Stimulated activated CD4-positive, alpha-beta T cell treated with anti-CD3 and anti-CD28 coated beads, Interleukin-4, amount 100 ng/mL, for 24 hours (primary cell): ENCODE measurements at places on chromosomes 6 and 20.

GRCh38 chr6:6873778-6874177, 234.0 kb upstream of the RREB1 start:
- no peak for DNase-seq

DNA sequence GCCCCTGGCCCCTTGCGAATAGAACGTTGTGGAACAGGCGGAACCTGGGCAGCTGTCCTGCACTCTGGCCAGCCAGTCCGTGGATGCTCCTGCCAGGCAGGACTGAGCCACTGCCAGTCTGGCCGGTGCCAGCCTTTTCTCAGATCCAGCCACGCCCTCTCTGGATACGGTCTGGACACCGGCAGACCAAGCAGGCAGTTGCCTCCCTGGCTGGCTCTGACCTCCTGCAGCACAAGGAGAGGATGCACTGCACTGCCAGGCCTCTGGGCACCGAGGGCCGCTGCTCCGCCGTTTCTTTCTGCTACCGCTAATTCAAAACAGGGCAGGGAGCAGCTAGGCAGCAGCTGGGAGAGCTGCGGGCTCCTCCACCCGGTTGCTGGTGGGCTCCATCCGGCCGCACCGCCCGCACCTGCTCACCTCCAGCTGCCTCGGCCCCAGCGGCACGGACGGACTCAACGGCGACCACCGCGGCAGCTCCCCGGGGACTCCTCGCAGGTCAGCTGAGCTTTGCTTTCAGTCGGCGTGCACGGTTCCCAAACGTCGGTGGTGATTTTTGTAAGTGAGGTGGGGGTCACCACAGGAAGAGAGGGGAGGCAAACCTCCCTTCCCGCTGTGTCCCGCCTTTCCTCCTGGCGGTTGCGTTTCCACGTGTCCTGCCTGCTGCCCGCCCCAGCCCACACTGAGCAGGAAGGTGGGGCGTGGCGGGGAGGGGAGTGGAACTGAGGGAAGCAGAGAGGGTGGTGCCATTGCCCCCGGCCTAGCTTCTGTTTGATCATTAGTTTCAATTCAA, 30.3 kb upstream of the AFDN start:
- DNase-seq = no peak

- no peak for DNase-seq
Measured at GRCh38 chr6:14386668-14387067, 269.1 kb downstream of the CD83 start.

DNA sequence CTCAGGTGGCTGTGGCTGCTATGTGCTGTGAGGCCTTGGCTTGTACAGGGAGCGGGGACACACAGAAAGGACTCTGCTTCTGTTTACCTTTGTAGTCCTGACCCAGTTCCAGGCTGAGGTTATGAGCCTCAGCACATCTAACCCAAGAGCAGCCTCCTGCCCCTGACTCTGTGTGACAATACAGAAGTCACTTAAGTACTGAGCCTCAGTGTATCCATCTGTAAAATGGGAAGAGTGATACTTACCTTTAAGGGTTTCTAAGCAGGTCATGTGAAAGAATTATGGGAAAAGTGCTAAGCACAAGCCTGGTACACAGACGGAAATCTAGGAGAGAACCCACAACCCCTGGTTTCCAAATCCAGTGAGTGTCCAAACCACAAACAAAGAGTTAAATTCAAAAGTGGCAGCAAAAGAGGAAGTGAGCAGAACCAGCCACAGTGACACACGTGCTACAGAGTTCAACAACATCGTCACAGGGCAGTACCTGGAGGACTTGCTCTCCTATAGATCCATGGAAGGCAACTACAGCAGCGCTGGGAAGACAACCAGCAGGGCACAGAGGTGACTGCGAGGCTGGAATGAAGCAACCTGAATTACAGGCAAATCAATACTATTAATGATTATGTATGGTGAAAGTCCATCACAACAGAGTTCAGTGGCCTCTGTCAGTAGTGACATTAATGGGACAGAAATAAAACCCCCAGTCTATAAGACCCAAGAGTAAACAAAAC, 12.5 kb downstream of the TRIM26 start:
- DNase-seq = no peak

DNA sequence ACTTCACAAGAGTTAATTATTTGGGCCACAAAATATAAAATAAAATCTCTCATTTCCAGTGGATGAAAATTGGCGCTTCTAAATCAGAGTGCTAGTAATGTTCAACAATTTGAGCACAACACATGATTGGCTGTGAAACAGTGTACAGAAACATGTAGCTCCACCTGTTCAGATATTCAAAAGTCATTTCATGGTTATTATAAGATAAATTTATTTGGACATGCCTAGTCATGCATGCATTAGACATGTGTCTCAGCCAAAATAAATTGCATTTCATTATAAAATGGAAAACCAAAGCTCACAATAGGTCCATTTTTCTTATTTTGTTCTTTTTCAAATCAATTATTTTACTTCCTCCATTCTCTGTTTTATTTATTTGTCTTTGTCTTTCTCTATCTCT, 374.8 kb downstream of the LMBRD1 start:
- no peak for DNase-seq

GRCh38 chr6:5584078-5584482, 322.8 kb downstream of the FARS2 start:
- no peak for DNase-seq

GRCh38 chr6:159089443-159089842, 44.7 kb upstream of the TAGAP start:
- DNase-seq = no peak

- DNase-seq = no peak
Measured at GRCh38 chr20:23059846-23060245, 10.4 kb upstream of the THBD start.

DNA sequence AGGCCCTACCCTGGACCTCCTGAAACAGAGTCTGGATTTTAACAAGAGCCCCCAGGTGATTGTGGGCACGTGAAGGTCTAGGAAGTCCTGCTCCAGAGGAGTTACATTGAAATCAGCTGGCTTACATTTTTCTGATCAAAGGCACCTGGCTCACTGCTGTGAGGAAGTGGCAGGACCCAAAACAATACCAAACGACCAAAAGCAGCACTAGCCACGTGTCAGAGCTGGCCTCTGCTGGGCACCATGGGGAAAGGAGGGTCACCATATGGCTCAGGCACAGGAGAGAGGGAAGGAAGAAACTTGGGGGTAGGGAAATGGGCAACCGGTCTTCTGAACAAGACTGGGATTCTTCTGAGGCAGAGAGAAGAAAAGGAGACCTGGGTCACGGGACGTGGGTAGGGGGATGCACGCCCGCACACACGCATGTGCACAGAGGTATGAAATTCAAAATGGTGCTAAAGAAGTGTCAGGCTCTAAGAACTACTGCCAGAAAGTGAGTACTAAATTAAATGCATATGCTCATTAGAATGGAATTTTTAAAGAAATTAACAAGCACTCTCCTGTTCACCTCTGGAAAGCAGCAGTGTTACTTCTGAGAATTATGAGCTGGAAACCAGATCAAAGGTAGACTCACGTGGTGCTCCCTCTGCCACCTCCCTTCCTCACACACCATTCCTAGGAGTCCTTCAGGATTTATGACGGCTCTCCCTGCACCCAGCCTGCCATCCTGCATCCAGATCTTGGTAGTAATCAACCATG, 113.6 kb downstream of the TRERF1 start:
- no peak for DNase-seq

DNA sequence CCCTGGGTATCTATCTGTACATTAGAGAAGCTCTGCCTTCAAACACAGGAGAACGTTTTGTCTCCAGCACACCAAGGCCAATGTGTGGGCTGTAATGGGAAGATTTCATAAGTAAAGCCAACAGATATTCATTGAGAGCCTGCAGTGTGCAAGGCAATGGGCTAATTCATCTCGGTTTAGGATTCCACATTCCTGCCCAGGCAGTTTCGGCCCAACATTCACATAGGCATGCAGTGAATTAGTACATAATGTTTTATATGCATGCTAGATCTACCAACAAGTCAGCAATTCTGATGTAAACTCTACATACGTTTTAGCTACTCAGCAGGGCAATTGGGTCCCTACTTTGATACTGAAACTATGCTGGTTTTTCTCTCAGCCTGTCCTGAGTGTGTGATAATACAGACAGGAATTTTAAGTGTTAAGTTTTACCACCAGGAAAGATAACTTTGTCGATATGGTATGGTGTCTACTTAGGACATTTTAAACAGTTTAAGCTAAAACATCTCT, 46.9 kb upstream of the NAA20 start:
- DNase-seq = no peak

GRCh38 chr6:14348389-14348788, 230.8 kb downstream of the CD83 start:
- DNase-seq = no peak

GRCh38 chr6:170243791-170244291, 47.0 kb downstream of the DLL1 start:
- no peak for DNase-seq

DNA sequence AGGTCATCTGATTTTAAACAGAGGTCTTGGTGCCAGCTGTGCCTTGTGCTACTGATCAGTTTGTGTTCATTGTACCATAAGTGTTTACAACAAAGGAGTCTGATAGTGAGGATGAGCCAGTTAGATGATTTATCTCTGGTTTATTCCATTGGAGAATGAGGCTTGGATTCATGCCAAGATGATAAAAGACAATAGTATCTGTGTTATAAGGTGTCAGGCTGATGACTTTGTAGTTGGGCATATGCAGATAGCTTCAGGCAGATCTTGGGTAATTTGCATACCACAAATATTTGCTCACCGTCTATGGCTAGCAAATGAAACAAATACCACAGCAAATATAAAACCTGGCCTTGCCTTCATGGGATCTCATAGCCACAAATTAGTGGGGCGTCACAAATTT, 43.3 kb upstream of the PHACTR2 start:
- DNase-seq = no peak
